ENCODE measurements at places on chromosomes 11 and 22. TPM values are rescaled to one million over a fixed set of nuclear protein-coding genes. Genes with fewer than 3 reads are reported as not detected.
A peak's percentile ranks its signal among the peaks of the same experiment; 100 is the strongest.

TREH gene
- not detected for total RNA-seq

ZNHIT2 gene
- total RNA-seq, result 8.8 TPM

SLC22A25 gene
- total RNA-seq, result not detected

FGF3 gene
- total RNA-seq, result not detected

P4HA3 gene
- 0.83 TPM for total RNA-seq

HEPHL1 gene
- not detected for total RNA-seq

MS4A2 gene
- not detected for total RNA-seq

ANKK1 gene
- 0.36 TPM for total RNA-seq

LRRC32 gene
- total RNA-seq, result 10.3 TPM

FOLR2 gene
- 11.7 TPM for total RNA-seq

CHST1 gene
- 123 TPM for total RNA-seq

DNA sequence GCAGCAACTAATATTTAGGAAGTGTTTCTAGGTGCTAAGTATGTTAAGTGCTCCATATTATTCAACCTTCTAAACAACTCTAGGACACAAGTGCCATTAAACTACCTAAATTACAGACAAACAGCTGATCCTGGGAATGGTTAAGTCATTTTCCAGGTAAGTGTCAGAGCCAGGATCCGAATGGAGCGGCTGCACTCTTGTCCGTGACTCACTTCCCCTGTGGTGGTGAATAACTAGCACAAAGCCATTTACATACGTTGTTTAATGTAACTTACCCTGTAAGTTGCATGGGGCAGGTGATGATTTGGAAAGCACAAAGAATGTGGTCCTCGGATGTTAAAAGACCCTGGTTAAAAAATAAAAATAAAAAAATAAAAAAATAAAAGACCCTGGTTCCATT is 8.8 kb upstream of the PRG2 start:
- DNase-seq, result no peak

GRCh38 chr22:50577987-50578775 is at the start of gene CPT1B:
Gene CPT1B, minus strand, starts transcription at chr22:50578427. Its CDS starts 512 bp downstream, at chr22:50577915.
- no peak for DNase-seq

DNA sequence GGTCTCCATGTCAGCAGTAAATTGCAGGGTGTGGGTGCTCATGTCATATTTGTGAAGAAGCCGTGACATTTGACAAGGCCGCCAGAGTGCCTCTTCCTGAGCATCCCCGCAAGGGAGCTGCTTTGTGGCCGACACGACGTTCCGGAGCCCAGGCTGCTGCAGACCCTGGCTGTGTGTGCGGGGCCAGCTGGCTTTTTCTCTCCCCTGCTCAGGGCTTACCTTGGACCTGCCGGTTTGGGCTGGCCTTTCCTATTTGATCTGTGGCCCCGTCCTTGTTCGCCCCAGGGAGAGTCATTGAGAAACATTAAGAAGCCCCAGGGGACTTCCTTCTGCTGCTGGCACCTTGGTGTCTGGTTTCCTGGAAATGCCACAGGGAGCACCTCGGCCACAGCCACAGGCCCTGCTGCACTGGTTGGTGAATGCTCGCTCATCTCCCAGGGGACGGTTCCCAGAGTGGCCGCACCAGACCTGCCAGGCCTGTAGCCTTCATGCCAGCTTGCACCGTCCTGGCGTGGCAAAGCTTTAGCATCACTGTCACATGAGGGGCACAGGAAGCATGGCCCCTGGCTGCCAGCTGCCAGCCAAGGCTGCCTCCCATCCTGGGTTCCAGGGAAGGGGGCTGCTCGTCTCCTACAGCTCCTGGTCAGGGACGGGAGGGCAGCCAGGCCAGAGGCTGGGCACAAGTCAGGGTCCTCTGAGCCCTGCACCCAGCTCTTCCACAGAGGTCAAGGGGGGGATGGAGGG is 5.4 kb downstream of the GRK2 start:
- peak; percentile 18 for DNase-seq

DNA sequence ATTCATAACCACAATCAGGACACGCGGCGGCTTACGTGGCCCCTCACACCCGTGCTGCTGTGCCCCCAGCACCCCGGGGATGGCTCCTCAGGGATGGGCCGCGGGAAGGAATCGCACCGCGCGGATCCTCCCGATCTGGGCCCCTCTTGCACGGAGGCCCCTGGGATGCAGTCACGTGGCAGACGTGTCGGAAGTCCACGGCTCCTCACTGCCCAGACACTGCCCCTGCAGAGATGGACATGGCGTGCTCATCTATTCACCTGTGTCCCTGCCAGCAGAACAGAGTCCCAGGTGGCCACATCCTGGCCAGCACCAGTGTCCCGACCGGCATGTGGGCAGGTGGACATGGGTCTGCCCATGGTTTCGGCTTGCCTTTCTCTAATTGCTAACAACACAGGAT is 12.8 kb downstream of the MOB2 start:
- peak; percentile 2 for DNase-seq

GRCh38 chr11:70326833-70327232 is 56.3 kb downstream of the PPFIA1 start:
- DNase-seq, result no peak

GRCh38 chr11:58011771-58012170 is 11.9 kb upstream of the OR9Q1 start:
- no peak for DNase-seq

DNA sequence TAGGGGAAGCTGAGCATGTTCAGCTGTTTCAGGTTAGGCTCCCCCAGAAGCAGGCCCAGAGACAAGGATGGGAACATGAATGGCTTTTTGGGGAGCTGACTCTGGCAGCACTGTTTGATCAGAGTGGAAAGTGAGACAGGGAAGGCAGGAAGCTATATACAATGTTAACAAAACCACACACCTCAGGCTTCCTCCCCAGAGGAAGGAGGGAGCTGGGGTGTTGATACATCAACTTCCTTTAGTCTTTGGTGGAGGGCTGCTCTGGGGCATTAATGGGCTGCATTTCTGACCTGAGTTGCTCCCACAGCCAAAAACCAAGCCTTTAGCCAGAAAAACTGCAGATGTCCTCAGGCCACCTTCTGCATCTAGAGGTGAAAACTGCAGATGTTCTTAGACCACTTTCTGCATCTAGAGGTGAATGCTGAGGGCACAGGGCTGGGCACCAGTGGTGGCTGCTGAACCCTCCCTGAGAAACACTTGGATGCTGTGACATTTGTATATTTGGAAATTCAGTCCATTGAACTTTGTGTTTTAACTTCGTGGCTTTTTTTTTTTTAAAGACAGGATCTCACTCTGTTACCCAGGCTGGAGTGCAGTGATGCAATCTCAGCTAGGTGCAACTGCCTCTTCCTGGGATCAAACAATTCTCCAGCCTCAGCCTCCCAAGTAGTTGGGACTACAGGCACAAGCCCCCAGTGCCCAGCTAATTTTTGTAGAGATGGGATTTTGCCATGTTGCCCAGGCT is 49.9 kb downstream of the KIAA1671 start:
- DNase-seq, result no peak

DNA sequence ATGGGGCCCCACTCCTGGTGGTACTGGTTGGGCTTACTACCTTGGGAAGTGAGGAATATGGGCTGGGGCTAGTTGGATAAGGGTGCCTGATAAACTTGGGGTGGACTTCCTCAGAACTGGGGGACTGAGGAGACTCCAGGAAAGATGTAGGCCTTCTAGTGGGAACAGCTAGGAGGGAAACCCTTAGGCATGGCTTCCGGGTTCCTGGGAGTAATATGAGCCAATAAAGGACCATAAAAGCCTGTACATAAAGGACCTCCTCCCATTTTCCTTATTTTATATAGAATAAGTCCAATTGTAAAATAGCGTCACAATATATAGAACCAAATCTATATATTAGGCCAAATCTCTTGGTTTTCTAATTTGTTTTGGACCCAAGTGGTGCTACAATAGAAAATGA is 18.4 kb upstream of the RNASEH2C start:
- DNase-seq, result no peak

GRCh38 chr11:34564807-34565241 is 51.2 kb upstream of the ELF5 start:
- DNase-seq, result no peak

DNA sequence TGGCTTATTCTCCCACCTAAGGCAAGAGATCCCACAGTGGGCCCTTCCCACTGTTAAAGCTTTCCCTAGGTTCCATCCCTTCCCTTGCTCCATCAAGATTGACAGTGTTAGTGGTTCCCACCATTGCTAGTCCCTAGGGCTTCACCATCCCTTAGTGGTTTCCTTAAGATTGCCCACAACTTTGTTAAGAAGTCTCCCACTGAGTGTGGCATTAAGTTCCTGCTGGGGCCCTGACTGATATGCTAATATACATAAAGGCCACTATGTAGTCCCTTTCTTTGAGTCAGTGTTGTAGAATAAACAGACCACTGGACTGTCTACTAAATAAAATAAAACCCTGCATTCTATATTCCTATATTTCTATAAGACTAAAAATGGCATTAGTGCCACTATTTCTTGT is 176.1 kb downstream of the GUCY1A2 start:
- no peak for DNase-seq

DNA sequence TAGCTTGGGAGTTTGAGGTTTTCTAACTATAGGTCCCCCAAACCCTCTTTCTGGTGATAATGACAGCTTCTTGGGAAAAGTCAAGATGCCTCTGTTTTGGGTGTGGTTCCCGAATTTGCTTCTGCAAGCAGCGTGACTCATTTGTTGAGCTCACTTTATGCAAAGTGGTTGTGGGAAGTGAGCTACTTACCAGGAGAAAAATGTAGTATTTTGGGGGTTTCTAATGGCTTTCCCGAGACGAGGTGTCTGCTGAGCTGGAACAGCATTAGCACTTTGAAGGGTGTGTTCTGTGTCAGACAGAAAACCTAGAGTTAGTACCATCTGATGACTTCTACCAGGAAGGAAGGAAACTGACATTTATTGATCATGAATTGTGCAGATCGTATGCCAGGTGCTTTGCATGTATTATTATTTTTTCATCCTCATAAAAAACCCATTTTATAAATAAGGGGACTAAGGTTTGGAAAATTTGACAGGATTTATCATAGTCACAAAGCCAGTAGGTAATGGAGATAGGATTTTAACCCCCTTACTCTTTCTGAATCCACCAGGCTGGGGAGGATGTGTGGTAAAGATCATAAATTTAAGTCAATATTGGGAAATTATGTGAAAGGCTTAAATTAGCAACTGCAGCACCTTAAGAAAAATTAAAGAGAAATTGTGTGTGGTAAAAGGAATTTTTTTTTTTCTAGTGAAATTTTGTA is 108.8 kb upstream of the CD44 start:
- DNase-seq, result no peak

- DNase-seq, result no peak
These were observed 5.3 kb downstream of the MALAT1 start for GRCh38 chr11:65503949-65504673.

DNA sequence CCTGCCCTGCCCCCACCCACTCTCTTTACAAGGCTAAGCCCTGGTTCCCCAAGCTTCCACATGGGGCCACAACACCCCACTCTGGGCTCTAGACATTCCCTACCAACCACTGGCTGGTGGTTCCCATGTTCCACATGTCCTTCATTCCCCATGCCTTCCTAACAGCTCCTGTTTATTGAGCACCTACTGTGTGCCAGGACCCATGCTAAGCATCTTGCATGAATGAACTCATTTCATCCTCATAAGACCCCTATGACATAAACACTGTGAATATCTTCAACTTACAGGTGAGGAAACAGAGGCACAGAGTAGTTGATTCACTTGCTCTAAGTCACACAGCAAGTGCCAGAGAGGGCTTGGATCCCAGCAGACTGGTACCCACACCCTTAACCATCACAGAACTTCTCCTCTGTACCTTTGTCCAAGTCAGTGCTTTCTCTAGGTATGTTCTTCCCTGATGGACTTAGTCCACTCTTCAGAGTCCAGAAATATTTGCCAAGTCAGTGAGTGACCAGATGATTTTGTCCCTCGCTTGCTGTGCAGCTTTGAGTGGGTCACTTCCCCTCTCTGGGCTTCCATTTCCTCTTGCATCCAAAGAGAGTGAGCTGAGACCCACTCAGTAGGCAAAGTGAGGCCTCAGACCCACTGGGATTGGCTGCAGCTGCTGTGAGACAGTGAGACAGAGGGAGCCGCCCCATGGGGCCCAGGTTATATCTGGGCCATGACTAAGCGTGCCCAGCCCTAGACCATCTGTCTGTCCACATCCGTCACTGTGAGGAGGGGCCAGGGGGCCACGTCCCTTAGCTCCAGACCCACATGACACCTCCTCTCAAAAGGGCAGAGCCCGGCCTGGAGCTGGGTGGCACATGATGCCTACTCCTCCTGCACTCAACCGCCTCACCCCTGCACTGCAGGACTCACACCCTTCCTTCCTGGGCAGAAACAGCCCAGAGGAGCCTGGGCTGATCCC is 132.4 kb downstream of the MN1 start:
- no peak for DNase-seq

GRCh38 chr22:27851974-27852746 is 50.6 kb upstream of the MN1 start:
- DNase-seq, result no peak

- no peak for DNase-seq
These were observed 21.1 kb upstream of the TENM4 start for GRCh38 chr11:79461666-79462645.

DNA sequence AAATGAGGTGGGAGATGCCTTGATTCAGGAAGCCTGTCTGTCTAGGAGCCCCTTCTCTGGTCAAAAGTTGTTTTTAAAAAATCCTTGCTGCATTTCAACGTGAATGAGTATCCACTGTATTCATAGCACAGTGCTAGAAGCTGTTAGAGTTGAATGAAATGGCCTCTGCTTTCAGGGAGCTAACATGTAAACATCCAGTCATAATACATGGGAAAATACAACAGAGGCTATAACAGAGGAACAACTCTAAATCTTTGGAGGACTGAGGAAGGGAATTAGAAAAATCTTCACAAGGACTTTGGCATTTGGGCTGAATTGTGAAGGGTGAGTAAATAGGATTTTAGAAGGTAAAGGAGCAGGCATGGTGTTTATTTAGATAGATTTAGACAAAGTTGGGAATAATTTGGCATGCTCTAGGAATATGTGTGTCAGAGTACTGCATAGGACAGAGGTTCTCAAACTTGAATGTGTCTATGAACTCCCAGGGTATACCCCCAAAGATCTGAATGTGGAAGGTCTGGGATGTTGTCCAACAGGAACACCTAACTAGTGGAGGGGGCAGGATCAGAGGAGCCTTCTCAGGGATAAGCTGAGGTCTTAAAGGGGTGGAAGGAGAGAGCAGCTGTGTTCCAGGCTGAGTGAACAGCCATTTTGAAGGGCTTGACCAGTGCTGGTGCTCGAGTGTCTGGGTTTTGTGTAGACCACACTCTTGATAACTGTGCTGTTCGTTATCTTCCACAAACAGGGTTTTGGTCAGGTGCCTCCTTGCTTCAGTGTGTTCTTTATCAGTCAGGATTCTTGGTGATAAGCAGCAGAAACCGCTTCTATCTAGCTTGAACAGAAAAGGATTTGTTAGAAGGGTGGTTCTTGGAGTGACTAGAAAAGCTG is 12.7 kb downstream of the SREBF2 start:
- no peak for DNase-seq
